ENCODE measurements at places on chromosomes 11 and 22.
A peak's percentile ranks its signal among the peaks of the same experiment; 100 is the strongest.

- no peak for DNase-seq
Observed at GRCh38 chr22:44869196-44869595, 116.8 kb downstream of the ARHGAP8 start.

GRCh38 chr11:24155792-24156191 is 341.1 kb upstream of the LUZP2 start:
- no peak for DNase-seq

- DNase-seq = no peak
Observed at GRCh38 chr11:69531071-69531716, 49.7 kb downstream of the LINC01488 start.

DNA sequence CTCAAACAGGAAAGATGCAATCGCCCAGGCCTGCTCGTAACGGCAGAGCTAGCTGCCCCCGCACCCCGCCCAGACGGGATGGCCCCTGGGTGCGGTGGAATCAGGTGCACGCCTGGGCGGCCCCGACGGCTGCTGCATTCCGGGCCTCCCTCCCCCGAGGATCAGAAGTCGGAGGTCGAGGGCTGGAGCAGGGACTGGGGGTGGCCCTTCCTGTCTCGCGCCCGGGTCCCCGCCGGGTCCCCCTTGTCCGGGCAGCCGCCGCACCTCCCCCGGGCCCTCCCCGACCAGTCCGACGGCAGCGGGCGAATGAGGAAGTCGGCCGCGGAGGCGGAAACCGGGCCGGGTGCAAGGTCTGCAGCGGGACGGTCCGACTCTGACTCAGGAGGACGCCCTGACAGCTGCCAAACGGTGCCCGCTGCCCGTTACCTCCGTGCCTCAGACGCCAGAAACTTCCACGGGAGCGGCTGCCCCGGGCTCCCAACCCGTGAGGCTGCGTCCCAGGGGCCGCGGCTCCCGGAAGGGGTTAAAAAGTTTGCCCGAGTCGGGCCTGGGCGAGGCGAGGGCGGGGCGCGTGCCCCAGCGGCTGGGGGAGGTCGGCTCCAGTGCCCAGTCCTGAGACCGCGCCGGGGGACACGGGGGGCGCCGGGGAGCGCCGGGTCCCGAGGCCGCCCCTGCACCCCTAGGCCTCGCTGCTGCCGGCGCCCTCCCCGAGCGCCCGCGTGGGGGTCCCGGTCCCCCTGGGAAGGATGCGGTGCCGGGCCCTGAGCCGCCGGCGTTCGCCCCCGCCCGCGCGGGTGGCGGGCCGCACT is 663 bp downstream of the MYH9 start:
- DNase-seq = no peak

GRCh38 chr11:1761110-1761856 is 2.4 kb downstream of the CTSD start:
- DNase-seq = no peak

DNA sequence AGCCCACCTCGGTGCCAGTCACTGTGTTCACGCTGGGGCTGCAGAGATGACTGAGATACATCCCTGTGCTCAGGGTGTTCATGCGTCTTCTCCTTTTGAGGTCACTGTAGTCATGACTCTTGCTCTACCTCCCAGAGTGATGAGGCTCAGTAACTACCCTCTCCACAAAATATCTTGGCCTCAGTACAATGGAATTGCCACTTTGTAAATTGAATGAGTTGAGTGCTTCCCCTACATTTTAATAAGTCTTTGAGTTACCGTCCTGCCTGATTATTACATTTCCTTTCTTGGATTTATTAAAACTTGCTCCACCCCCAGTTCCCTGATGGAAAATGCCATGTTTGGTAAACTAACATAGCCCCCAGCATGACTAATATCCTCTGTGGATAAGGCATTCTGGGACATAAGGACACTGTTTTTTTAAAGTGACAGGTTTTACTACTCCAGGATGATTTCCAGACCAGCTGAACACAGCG is 15.9 kb downstream of the PRSS23 start:
- no peak for DNase-seq

GRCh38 chr11:120400564-120401364 is 64.6 kb downstream of the ARHGEF12 start:
- DNase-seq = peak; percentile 93

GRCh38 chr11:108289699-108290098 is 66.8 kb downstream of the ATM start:
- DNase-seq = no peak

DNA sequence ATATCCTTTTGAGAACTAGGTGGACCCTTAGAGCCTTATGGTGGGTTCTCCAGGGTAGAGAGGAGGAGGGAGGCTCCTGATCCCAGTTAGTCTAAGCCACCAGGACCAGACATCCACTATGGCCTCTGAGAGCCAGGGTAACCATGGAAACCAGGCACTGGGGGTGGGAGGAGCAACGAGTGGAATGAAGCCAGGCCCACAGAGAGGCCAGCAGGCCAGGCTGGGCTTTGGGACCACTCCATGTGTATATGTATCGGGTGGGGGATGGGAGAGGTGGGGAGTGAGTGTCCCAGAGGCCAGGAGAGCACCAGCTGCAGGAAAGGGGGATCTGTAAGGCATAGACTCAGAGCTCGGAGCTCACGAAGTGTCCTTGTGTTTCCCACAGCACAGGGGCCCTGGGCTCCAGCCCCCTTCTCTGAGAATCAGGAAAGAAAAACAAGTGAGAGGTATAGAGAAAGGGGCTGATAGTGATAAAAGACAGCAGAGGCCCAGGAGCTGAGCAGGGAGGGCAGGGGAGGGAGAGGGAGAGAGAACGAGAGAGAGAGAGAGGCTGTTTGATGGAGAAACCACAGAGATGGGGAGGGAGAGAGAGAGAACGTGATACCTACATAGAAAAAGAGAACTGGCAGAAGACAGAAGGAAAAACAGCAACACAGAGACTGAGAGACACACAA is 15.5 kb upstream of the TSPAN18 start:
- no peak for DNase-seq

- no peak for DNase-seq
Observed at GRCh38 chr22:23756891-23757290, 2.7 kb upstream of the VPREB3 start.

DNA sequence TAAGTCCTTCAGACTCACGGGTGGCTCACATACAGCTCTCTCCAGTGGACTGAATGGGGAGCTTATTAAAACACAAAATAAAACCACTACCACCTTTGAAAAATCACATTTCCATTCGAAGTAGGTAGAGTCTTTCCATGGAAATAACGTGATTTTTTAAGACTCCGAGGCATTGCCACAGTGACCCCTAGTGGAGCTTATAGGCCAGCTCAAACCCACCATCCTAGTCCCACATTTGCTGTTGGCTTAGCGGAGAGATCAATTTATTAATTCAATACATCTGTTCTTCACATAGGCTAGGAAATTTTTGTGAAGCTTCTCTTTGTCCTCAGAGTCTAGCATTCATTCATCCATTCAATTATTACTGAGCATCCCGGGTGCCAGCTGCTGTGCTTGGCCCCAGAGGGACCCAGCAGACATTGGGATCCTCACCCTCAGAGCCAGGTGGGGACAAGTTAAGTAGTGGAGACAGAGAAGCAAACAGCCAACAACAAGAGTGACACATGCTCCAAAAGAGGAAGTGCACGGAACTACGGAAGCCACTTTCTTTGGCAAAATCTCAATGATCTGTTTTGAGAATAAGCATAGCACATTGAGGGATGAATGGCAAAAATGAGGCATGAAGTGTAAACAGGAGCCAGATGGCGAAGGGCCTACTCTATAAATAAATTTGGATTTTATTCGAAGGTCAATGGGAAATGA is 10.2 kb upstream of the P4HA3 start:
- DNase-seq = peak; percentile 75

DNA sequence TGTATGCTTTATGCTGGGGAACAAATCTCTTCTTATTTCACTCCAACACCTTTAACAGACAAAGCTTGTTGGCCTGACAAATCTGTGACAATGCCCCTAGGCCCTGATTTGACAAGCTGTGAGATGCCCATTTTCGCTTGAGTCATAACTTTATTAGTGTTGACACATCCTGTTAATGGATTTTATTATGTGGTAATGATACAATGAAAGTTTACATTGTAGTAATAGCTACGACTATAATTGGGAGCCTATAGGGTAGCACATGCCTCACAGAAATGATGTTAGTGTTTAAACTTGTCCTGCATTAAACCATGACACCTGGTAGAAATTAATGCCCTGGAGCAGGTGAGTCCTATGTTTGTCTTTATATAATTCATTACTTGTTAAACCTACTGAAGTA is 3.3 kb upstream of the MMP10 start:
- no peak for DNase-seq

GRCh38 chr11:77027275-77027674 is 6.9 kb upstream of the B3GNT6 start:
- no peak for DNase-seq

GRCh38 chr22:37716708-37717107 is 19.9 kb downstream of the TRIOBP start:
- DNase-seq = peak; percentile 54

- DNase-seq = no peak
Observed at GRCh38 chr11:99098751-99099150, 78.0 kb downstream of the CNTN5 start.

GRCh38 chr22:30214703-30215407 is 31.7 kb downstream of the LIF start:
- no peak for DNase-seq

- DNase-seq = no peak
Observed at GRCh38 chr11:65468874-65469333, 29.9 kb upstream of the MALAT1 start.

DNA sequence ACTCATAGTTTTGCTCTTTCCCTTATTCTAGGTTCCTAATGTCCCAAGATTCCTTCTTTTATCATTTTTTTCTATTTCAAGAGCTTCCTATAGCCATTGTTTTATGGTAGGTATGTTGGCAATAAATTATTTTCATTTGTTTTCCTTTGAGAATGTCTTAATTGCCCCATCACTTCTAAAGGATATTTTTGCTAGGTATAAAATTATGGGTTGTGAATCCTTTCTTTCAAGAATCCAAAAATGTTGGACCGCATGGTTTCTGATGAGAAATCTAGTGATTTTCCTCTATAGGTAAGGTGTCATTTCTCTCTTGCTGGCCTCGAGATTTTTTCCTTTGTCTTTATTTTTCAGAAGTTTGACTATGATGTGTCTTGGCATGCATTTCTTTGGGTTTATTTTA is 22.3 kb downstream of the RTL6 start:
- DNase-seq = no peak

DNA sequence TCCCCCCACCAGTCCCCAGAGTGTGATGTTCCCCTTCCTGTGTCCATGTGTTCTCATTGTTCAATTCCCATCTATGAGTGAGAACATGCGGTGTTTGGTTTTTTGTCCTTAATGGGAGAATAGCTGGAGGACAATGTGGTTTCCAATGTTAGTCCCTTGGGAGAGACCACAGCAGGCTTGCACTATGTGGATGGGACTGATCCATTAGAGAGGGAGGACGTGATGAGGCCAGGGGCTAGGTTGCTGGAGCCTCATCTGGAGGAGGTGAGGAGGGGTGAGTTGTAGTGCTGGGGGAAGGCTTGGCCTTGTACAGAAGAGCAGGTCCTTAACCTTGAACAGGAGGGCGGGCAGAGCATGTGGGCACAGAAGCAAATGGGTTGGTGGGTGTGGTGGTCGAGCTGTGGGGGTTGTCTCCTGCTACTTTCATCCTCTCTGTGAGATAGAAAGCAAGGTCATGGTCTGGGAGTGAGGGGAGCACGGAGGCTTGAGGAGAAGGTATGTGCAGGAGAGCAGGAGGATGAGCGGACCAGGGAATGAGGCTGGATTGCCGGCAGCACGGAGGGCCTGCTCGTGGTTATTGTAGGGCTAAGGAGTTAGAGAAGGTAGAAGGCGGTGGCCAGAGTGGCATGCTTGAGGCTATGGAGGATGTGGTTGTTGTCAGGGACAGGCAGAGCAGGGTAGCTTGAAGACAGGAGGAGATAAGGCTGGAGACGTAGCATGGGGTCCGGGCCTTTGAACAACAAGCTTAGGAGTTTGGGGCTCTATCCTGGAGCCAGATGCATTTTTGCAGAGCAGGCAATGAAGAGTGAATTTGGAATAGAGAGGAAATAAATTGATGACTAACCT is 11.2 kb upstream of the SREBF2 start:
- no peak for DNase-seq

DNA sequence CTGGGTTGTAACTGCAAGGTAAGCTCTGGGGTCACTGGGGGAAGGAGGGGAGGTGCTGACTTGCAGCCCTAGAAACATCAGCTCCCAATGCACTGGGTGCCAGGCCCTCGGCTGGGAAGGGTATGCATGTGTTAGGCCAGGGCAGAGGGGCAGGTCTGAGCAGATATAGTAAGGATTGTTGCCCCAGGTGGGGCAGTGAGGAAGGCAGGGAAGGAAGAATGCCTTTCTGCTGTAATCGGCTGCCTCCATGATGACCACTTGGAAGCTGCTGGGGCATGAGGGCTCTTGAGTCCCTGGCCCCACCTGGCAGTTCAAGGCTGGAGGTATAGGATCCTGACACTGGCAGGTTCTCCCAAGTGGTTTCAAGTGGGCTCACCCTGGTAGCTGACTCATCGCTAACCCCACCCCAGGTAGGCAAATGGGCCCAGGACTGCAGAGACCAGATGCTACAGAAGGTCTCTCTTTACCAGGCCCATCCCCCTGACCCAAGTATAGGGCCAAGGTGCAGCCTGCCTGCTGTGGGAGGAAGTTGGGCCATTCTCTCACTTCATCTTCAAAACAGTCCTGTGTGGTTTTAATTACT is 56.7 kb downstream of the TIMP3 start:
- DNase-seq = no peak

- no peak for DNase-seq
Observed at GRCh38 chr11:60932605-60933356, 8.5 kb downstream of the TMEM132A start.

DNA sequence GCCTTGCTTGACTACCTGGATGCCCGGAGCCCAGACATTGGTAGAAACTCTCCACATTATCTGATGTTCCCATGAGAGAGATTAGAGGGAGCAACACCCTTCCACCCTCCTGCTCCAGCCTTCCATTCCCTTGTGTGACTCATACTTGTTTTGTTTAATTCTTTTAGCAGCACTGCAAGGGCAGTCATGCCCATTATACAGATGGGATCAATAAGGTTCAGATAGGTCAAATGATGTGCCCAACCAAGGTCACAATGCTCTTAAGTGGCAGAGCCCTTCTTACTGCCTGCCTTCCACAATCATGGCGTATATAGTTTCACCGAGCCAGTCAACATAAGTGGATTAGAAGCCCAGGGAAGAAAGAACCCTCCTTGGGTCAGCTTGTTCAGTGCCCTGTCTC is 6.6 kb upstream of the CCDC134 start:
- no peak for DNase-seq

- no peak for DNase-seq
Observed at GRCh38 chr11:129691142-129691541, 124.5 kb upstream of the TMEM45B start.

DNA sequence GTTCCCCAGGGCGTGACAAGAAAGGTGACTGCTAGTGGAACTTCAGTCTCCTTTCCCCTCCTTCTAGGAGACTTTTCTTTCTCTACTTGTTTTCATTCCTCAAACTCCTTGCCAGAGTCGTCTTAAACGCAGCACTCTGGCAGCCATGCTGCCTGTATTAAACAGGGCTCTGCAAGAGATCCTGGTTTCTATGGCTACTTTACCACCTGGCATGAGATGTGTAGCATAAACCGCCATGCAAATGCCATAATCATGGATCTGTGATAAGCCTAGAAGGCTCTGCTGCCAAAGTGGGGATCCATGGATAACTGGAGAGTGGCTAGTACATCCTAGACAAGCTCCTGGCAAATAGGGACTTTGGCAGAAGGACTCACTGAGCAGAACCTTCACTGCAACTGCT is 321.1 kb downstream of the CADM1 start:
- DNase-seq = no peak

- no peak for DNase-seq
Observed at GRCh38 chr11:42271306-42271705, 811.9 kb upstream of the LRRC4C start.
